ENCODE measurements at places on chromosomes 1 and 21.

- DNase-seq, result no peak
These were observed 124.0 kb downstream of the KCNH1 start for GRCh38 chr1:211009944-211010343.

DNA sequence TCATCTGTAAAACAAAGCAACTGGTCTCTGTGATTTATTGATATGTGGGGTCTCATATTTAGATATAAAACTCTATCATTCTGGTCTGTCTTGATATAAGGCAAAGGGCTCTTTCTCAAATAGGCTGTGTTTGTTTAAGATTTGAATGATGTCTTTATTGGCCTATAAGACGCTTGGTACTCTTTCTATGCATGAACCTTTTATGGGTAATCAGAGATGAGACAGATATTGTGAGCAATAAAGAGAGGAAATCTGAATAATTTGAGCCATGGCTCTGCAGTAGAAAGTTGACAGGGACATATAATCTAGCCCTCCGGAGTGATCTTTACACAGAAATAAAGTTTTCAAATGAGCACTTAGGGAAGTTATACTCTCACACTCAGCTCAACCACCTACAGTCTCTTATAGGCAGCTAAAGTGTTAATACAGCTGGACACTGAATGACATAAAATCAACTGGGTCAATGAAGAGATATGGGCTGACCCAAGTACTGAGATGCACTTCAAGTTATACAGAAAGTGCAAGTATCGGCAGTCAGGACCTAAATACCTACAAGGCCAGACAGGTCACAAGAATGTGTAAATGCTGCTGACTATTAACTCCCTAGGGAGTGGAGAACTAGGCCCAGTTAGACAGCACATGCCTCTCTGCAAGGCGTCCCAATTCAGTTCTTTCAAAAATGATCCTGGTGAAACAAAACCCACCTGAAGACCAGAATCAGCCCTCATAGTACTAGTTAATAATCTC, 111.0 kb downstream of the PTPN14 start:
- no peak for DNase-seq

GRCh38 chr1:29315262-29315661, 78.9 kb downstream of the PTPRU start:
- DNase-seq, result no peak

GRCh38 chr1:3126756-3127678, 58.0 kb downstream of the PRDM16 start:
- no peak for DNase-seq

- no peak for DNase-seq
These were observed 114.7 kb downstream of the GRIK3 start for GRCh38 chr1:36919491-36920145.

DNA sequence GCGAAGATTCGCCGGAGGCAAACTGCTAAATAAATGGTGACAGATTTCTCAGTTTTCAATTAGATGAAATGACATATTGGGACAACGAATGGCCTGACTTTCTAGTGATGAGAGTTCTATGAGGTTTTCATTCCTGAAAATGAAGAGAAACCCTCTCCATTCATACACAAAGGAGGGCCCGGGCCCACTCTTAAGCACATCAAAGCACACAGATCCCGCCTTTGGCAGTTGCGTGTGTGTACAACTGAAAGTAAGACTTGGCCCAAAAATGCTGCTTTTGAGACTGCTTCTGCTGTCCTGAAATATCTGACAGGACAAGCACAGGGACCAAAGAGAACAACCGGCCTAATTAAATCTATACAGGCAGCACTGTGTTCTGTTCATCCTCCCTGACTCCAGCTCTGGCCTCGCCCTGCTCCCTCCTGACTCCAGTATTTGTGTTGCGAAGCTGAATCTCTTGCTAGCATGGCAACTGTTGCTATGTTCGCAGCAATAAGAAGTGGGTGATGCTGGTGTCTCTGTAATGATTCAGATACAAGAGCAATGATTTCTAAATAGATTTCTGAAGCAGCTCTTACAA, 7.4 kb downstream of the LRRC53 start:
- DNase-seq, result no peak

- peak; percentile 48 for DNase-seq
These were observed 240.1 kb downstream of the DISC1 start for GRCh38 chr1:231866392-231867331.

GRCh38 chr1:75643460-75643859, 32.5 kb upstream of the SLC44A5 start:
- DNase-seq, result no peak

GRCh38 chr1:246483569-246483933, 23.5 kb downstream of the SMYD3 start:
- no peak for DNase-seq

- DNase-seq, result no peak
These were observed 10.6 kb downstream of the PARP1 start for GRCh38 chr1:226397011-226397926.

DNA sequence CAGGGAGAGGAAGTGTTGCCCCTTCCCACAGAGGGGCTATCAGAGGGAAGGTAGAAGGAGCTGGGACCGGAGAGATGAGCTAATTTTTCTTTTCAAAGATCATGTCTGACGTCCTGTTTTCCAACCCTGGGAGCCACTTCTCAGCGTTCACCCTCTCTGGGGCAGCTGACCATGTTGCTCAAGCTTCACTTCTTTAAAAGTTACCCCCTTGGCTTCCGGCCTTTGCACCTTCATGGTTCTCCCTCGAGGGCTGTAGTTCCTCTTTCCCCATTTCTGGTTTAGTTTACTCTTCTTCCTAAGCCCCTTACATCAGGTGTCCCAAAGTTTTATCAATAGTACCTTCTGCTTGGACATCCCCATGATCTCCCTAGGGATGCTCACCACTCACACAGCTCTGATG, 23.8 kb upstream of the CSF1 start:
- DNase-seq, result no peak

Measured in SW480 (cell line).